Tibial nerve (tissue), 4 donors: ENCODE measurements at places on chromosomes 3 and 15. TPM values are rescaled to one million over a fixed set of nuclear protein-coding genes. Genes with fewer than 3 reads are reported as not detected.

DNA sequence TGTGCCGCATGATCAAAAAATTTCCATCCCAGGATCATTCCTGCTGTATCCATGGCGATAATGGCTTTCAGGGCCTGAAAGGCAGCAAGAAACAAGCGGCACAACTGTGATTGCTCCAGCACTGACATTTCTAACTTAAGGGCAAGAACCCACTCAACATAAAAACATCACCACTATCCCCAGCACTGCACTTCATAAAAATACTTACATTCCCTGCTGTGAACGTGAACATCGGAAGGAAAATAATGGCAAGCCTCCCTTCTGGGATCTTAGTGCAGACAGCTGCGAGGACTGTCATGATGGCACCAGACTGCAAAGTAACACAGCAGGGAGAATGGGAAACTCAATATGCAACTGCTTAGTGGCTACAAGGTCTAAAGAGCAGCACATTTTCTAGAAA lies 8.1 kb upstream of the MAP6D1 start:
- H3K4me3 ChIP-seq, result no peak overlapping the region
- no peaks in the 10 kb centered on the region for H3K4me1 ChIP-seq
- H3K27ac ChIP-seq, result no peak overlapping the region
- DNase-seq, result no peak

INAFM2 gene
- total RNA-seq, result 25.9 TPM

GRCh38 chr3:79922633-79923032 lies 154.8 kb upstream of the ROBO1 start:
- no peaks in the 10 kb centered on the region for H3K36me3 ChIP-seq
- no peak for DNase-seq
- no peak overlapping the region for H3K27ac ChIP-seq
- H3K27me3 ChIP-seq, result no peaks in the 10 kb centered on the region

FHIT gene
- total RNA-seq, result 9.6 TPM

MIX23 gene
- total RNA-seq, result 10.9 TPM

GRCh38 chr3:150763841-150764483 lies 993 bp upstream of the SIAH2 start:
- peak overlapping the region; percentile 95 for H3K27ac ChIP-seq
- no peaks in the 10 kb centered on the region for H3K36me3 ChIP-seq
- H3K4me3 ChIP-seq, result peak overlapping the region; percentile 92
- H3K4me1 ChIP-seq, result peaks cover 9% of the 10 kb centered on the region

DNA sequence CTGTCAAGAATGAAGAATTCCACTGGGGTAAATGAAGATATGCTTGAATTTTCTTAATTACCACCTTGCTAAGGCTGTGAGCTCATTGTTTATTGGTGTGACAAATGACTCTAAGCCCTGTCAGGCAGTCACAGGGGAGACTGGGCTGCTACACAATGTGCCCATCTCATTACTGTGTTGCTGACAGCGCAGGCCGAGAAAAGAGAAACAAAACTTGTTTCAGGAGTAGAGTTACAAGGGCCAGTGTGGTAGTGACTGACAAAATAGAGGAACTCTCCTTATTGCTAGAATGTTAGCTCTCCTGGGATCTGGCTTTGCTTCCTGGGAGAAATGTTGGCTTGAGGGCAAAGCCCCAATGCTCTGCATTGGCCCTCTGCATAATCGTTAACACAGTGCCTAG lies 130.4 kb upstream of the CRBN start:
- H3K4me3 ChIP-seq, result no peak overlapping the region
- no peak overlapping the region for H3K27ac ChIP-seq
- H3K27me3 ChIP-seq, result no peaks in the 10 kb centered on the region
- DNase-seq, result no peak
- no peaks in the 10 kb centered on the region for H3K4me1 ChIP-seq
- H3K36me3 ChIP-seq, result no peaks in the 10 kb centered on the region

DNA sequence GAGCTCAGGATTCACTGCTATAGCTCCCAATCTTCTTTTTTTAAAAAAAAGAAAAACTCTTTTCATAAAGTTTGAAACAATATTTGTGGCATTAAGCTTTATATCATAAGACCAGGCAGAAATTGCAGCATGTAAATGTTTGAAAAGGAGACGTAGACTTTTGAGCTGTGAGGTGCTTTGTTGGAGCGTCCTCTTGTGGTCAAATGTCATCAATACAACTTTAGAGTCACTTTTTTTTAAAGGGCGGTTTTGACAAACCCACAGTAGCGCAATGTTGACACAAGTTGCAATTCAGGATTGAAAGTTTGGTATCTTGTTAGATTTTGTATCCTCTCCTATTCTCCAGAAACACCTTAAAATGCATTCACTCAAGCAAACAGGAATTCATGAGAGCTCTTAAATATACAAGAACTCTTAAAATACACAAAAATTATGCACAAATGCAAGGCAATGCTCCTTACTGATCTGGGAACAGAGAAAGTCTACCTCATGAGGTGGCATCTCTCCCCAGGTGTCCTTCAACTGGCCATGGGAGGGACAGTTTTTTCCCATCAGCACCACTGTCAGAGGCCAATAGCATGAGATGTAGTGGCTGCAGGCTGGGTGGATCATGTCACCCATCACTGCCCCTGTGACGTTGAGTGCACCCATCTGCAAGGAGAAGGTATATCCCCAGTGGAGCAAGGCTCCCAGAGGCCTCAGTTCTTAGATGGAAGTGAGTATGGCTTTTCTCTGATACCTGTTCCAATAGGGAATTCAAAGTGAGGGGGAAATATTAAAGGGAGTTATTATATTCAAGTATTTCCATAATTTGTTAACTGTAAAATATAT lies 70.7 kb downstream of the ANXA2 start:
- H3K4me1 ChIP-seq, result no peaks in the 10 kb centered on the region
- H3K27me3 ChIP-seq, result no peaks in the 10 kb centered on the region
- no peak overlapping the region for H3K27ac ChIP-seq
- peak; percentile 23 for DNase-seq
- H3K4me3 ChIP-seq, result no peak overlapping the region

GRCh38 chr15:69515926-69516325 lies 63.3 kb downstream of the RPLP1 start:
- no peaks in the 10 kb centered on the region for H3K36me3 ChIP-seq
- H3K27me3 ChIP-seq, result no peaks in the 10 kb centered on the region
- no peaks in the 10 kb centered on the region for H3K4me1 ChIP-seq
- H3K4me3 ChIP-seq, result no peak overlapping the region
- H3K27ac ChIP-seq, result no peak overlapping the region

CYP11A1 gene
- 5.7 TPM for total RNA-seq

GRCh38 chr3:23712656-23713559 lies 92.8 kb upstream of the UBE2E1 start:
- no peaks in the 10 kb centered on the region for H3K27me3 ChIP-seq
- peak; percentile 60 for DNase-seq
- H3K4me3 ChIP-seq, result no peak overlapping the region

- DNase-seq, result no peak
- H3K4me1 ChIP-seq, result no peaks in the 10 kb centered on the region
- no peak overlapping the region for H3K27ac ChIP-seq
- no peak overlapping the region for H3K4me3 ChIP-seq
These were observed 5.6 kb downstream of the FAM3D start for GRCh38 chr3:58660998-58661397.

GRCh38 chr3:160006282-160007163 lies 17.9 kb downstream of the IL12A start:
- DNase-seq, result peak; percentile 43
- no peaks in the 10 kb centered on the region for H3K36me3 ChIP-seq
- H3K27me3 ChIP-seq, result no peaks in the 10 kb centered on the region
- H3K4me1 ChIP-seq, result no peaks in the 10 kb centered on the region
- no peak overlapping the region for H3K4me3 ChIP-seq
- H3K27ac ChIP-seq, result no peak overlapping the region

DPH6 gene
- 32.2 TPM for total RNA-seq

C2CD4A gene
- not detected for total RNA-seq

- H3K36me3 ChIP-seq, result no peaks in the 10 kb centered on the region
- no peaks in the 10 kb centered on the region for H3K27me3 ChIP-seq
- H3K4me1 ChIP-seq, result no peaks in the 10 kb centered on the region
These were observed 13.5 kb downstream of the GUCA1C start for GRCh38 chr3:108940166-108940565.
